ENCODE measurements at places on chromosomes 16 and 17.
A peak's percentile ranks its signal among the peaks of the same experiment; 100 is the strongest.

- H3K4me3 ChIP-seq, result no peak overlapping the region
- H3K36me3 ChIP-seq, result no peaks in the 10 kb centered on the region
- H3K27me3 ChIP-seq, result no peaks in the 10 kb centered on the region
- H3K4me1 ChIP-seq, result peaks cover 3% of the 10 kb centered on the region
- no peak overlapping the region for H3K27ac ChIP-seq
These were observed 55.9 kb downstream of the MFSD11 start for GRCh38 chr17:76793775-76794174.

GRCh38 chr16:31001507-31002249 is 8.8 kb downstream of the STX1B start:
- H3K4me3 ChIP-seq, result no peak overlapping the region
- H3K36me3 ChIP-seq, result no peaks in the 10 kb centered on the region
- no peak overlapping the region for H3K27ac ChIP-seq
- H3K27me3 ChIP-seq, result no peaks in the 10 kb centered on the region
- H3K4me1 ChIP-seq, result peaks cover 14% of the 10 kb centered on the region

DNA sequence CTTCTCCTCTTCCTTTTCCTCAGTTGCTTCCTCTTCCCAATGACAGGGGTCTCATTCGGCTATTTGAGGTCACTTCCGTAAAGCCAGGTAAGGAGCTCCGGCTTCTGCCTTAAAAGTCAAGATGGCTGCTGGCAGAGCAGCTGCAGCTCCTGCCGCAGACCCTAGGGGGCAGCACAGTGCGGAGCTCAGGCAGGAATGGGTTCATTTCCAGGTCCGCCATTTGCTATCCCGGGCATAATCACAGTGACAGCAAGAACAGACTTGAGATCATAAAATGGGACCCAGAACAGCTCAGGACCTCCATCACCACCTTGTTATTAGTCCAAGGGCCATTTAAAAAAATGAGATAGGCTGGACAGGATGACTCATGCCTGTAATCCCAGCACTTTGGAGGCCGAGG is 199.5 kb downstream of the ZNF18 start:
- H3K27me3 ChIP-seq, result no peaks in the 10 kb centered on the region
- no peak overlapping the region for H3K4me3 ChIP-seq

GRCh38 chr17:32971171-32971570 is 20.5 kb upstream of the SPACA3 start:
- no peak for DNase-seq
- no peaks in the 10 kb centered on the region for H3K27me3 ChIP-seq
- H3K36me3 ChIP-seq, result no peaks in the 10 kb centered on the region
- no peak overlapping the region for H3K4me3 ChIP-seq
- no peak overlapping the region for H3K27ac ChIP-seq
- H3K4me1 ChIP-seq, result no peaks in the 10 kb centered on the region

- no peaks in the 10 kb centered on the region for H3K4me1 ChIP-seq
- H3K27me3 ChIP-seq, result peaks cover 93% of the 10 kb centered on the region
- peak; percentile 84 for DNase-seq
- peak overlapping the region; percentile 38 for H3K4me3 ChIP-seq
- no peaks in the 10 kb centered on the region for H3K36me3 ChIP-seq
These were observed 405 bp upstream of the CBLN1 start for GRCh38 chr16:49281843-49282642.

DNA sequence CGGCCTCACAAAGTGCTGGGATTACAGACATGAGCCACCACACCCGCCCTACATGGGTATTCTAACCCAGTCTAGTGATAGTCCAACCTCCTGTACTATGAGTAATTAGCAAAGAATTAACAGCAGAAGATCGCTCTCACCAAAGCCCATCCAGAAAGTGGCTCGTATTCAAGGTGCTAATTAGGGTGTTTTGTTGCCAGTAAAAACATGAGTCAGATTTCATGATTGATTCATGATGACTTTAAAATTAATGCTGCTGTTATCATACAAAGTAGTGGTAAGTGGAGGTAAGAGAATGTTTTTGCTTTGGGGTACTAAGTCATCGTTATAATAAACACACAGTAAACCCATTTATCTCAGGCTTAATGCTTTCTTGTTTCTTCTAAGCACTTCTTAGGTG is 428.8 kb downstream of the WWOX start:
- no peak overlapping the region for H3K4me3 ChIP-seq
- DNase-seq, result no peak
- H3K4me1 ChIP-seq, result no peaks in the 10 kb centered on the region
- H3K27ac ChIP-seq, result no peak overlapping the region
- H3K36me3 ChIP-seq, result no peaks in the 10 kb centered on the region

- no peaks in the 10 kb centered on the region for H3K4me1 ChIP-seq
- H3K27me3 ChIP-seq, result peaks cover 20% of the 10 kb centered on the region
- DNase-seq, result no peak
- H3K27ac ChIP-seq, result no peak overlapping the region
These were observed 420.5 kb upstream of the PSMD7 start for GRCh38 chr16:73875996-73876690.

GRCh38 chr17:75081611-75082540 is 5.9 kb upstream of the SLC16A5 start:
- no peak overlapping the region for H3K4me3 ChIP-seq
- peaks cover 27% of the 10 kb centered on the region for H3K4me1 ChIP-seq
- H3K27me3 ChIP-seq, result no peaks in the 10 kb centered on the region
- no peak overlapping the region for H3K27ac ChIP-seq
- no peak for DNase-seq

- H3K4me3 ChIP-seq, result no peak overlapping the region
- DNase-seq, result no peak
- H3K36me3 ChIP-seq, result no peaks in the 10 kb centered on the region
- H3K4me1 ChIP-seq, result no peaks in the 10 kb centered on the region
- H3K27me3 ChIP-seq, result no peaks in the 10 kb centered on the region
- H3K27ac ChIP-seq, result no peak overlapping the region
These were observed 1.3 kb downstream of the KRTAP3-3 start for GRCh38 chr17:40992666-40993065.

GRCh38 chr16:84062734-84063640 is 20.4 kb upstream of the SLC38A8 start:
- no peak overlapping the region for H3K4me3 ChIP-seq
- DNase-seq, result no peak
- H3K36me3 ChIP-seq, result peaks cover 95% of the 10 kb centered on the region

- H3K36me3 ChIP-seq, result no peaks in the 10 kb centered on the region
- H3K4me1 ChIP-seq, result no peaks in the 10 kb centered on the region
- no peak for DNase-seq
- H3K4me3 ChIP-seq, result no peak overlapping the region
- no peak overlapping the region for H3K27ac ChIP-seq
These were observed 17.6 kb upstream of the ABR start for GRCh38 chr17:1197379-1197778.

DNA sequence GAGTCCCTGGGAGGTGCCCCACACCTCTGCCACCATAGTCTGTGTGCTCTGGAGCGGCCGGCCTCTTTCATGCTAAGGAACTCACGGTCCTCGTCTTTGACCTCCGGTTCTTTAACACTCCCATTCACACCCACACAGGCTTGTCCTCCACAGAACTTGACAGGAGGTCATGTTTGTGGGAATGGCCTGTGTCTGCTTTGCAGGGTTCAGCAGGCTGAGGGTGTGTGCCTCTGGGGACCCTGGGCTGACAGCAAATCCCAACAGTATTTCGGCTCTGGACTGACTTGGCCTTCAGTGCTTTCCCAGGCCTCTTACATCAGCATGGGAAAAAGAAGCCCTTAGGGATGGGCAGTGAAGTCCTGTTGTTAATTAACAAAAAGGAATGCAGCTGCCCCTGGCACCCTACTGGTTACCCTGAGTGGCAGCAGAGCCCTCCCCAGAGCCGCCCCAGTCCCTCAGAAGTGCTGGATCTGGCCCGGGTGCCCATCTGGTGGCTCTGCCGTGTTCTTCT is 35.4 kb upstream of the ADORA2B start:
- H3K4me3 ChIP-seq, result no peak overlapping the region
- DNase-seq, result no peak
- H3K4me1 ChIP-seq, result no peaks in the 10 kb centered on the region
- no peak overlapping the region for H3K27ac ChIP-seq
- no peaks in the 10 kb centered on the region for H3K36me3 ChIP-seq
- H3K27me3 ChIP-seq, result no peaks in the 10 kb centered on the region

GRCh38 chr17:58666858-58667267 is 25.0 kb downstream of the TEX14 start:
- no peaks in the 10 kb centered on the region for H3K27me3 ChIP-seq
- peak; percentile 93 for DNase-seq
- H3K4me3 ChIP-seq, result peak overlapping the region; percentile 23
- no peaks in the 10 kb centered on the region for H3K36me3 ChIP-seq

GRCh38 chr17:46874906-46875305 is 23.5 kb downstream of the WNT9B start:
- no peak for DNase-seq
- no peaks in the 10 kb centered on the region for H3K4me1 ChIP-seq
- H3K4me3 ChIP-seq, result no peak overlapping the region

- H3K36me3 ChIP-seq, result no peaks in the 10 kb centered on the region
- H3K27ac ChIP-seq, result no peak overlapping the region
- no peaks in the 10 kb centered on the region for H3K27me3 ChIP-seq
- DNase-seq, result no peak
- no peak overlapping the region for H3K4me3 ChIP-seq
- peaks cover 29% of the 10 kb centered on the region for H3K4me1 ChIP-seq
These were observed 54.7 kb downstream of the CBFA2T3 start for GRCh38 chr16:88922114-88922825.

DNA sequence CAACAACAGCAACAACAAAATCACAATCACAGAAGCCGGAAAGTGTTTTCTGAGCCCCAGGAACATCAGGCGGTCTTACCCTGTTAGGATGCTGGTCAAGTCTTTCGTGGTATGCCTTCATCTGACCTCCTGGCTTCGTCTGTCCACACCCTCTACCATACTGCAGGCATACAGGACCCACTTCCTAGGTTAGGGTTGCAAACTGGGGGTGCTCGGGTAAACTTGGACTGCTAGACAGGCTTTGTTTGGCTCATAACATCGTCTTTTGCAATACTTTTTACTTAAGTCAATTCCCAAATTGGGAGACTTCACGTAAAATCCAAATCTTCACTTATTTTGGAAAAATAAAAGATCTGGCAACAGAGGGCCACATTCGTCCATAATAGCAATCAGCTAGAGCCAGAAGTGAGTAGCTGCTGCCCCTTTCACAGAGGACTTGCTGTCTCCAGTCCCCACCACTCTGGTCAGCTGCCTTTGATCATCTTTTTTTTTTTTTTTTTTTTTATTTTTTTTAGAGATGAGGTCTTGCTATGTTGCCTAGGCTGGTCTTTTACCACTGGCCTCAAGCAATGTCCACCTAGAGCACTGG is 30.0 kb downstream of the CHD9 start:
- peaks cover 59% of the 10 kb centered on the region for H3K4me1 ChIP-seq
- H3K27ac ChIP-seq, result peak overlapping the region; percentile 95
- DNase-seq, result no peak
- no peaks in the 10 kb centered on the region for H3K36me3 ChIP-seq

GRCh38 chr17:75485688-75486087 is 29.3 kb downstream of the TMEM94 start:
- DNase-seq, result no peak
- H3K27me3 ChIP-seq, result no peaks in the 10 kb centered on the region

DNA sequence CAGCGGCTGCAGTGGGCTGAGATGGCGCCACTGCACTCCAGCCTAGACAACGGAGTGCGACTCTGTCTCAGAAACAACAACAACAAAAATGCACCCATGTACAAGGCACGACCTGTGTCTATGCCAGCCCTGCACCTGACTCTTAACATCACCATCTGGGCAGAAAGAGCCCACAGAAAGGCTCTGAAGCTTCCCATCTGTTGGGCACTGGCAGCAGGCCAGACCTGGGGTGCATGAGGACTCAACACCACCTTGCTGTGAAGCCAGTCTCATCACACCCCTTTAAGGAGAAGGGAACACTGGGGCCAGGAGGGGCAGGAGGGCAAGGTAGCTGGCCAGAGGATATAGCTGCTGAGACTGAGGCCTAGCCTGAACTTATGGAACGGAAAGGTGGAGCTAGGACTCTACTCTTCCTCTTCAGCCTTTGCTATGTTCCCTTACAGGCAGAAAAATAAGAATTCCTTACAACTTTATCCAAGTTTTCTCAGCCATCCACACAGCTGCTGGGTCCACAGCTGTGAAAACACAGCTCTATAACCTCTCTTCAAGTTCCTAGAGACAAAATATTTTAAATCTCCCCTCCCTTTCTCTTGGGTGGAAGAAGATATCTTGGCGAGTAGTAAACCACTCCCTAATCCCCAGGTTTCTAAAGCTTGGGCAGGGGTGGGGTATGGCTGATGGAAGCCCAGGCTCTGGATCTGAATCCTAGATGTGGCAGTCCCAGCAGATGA is 2.8 kb downstream of the ELOB start:
- no peak overlapping the region for H3K4me3 ChIP-seq
- H3K4me1 ChIP-seq, result peaks cover 24% of the 10 kb centered on the region
- DNase-seq, result no peak
- no peaks in the 10 kb centered on the region for H3K27me3 ChIP-seq
- peaks cover 67% of the 10 kb centered on the region for H3K36me3 ChIP-seq

GRCh38 chr17:4195306-4195705 is 52.3 kb downstream of the CYB5D2 start:
- peaks cover 14% of the 10 kb centered on the region for H3K4me1 ChIP-seq
- H3K4me3 ChIP-seq, result no peak overlapping the region
- H3K27me3 ChIP-seq, result no peaks in the 10 kb centered on the region

DNA sequence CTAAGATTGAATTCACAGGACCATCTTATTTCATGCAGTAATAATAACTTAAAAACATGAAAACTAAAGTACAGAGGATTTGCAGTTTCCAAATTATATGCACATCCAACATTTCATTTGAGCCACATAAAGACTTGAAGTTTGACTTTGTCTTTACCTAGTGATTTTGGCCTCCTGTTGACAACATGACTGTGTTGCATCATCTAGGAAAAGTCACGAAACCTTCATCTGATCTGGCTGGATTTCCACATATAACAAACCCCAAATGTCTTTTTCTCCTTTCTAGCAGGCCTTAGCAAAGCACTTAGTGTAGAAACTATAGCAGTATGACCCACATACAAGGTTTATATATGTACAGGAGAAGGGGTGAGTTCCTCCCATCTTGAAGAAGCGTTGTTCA is 406.5 kb upstream of the CDH5 start:
- H3K27me3 ChIP-seq, result no peaks in the 10 kb centered on the region
- H3K36me3 ChIP-seq, result no peaks in the 10 kb centered on the region
- H3K4me3 ChIP-seq, result no peak overlapping the region
- no peak overlapping the region for H3K27ac ChIP-seq

DNA sequence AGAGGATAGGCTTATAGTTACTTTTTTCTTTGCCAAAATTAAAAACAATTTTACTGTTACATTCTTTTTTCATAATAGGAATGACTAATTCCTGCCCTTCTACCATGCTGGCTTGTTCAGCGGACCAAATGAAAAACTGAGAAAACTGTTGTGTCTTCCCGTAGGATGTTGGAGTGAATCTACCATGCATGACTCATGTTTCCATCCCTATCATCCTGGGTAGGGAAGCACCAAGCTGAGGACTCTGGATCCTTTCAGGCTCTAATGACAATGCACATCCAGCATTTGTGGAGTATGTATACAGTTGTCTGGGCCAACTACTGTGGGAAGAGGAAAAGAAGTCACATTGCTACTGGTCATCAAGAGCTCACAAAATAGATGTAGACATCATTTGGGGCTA is 41.1 kb upstream of the DHX8 start:
- no peaks in the 10 kb centered on the region for H3K36me3 ChIP-seq
- H3K27me3 ChIP-seq, result no peaks in the 10 kb centered on the region
- peak overlapping the region; percentile 97 for H3K27ac ChIP-seq
- DNase-seq, result no peak
- peaks cover 27% of the 10 kb centered on the region for H3K4me1 ChIP-seq

GRCh38 chr17:9893411-9894012 is 11.6 kb downstream of the RCVRN start:
- no peak overlapping the region for H3K4me3 ChIP-seq
- no peaks in the 10 kb centered on the region for H3K36me3 ChIP-seq
- no peaks in the 10 kb centered on the region for H3K27me3 ChIP-seq
- DNase-seq, result no peak
- H3K4me1 ChIP-seq, result peaks cover 13% of the 10 kb centered on the region
- H3K27ac ChIP-seq, result peak overlapping the region; percentile 21

Data from RWPE2 (cell line).